ENCODE measurements at places on chromosomes 11 and 22.

- no peak for DNase-seq
Measured at GRCh38 chr11:89327885-89328284, 150.2 kb downstream of the TYR start.

DNA sequence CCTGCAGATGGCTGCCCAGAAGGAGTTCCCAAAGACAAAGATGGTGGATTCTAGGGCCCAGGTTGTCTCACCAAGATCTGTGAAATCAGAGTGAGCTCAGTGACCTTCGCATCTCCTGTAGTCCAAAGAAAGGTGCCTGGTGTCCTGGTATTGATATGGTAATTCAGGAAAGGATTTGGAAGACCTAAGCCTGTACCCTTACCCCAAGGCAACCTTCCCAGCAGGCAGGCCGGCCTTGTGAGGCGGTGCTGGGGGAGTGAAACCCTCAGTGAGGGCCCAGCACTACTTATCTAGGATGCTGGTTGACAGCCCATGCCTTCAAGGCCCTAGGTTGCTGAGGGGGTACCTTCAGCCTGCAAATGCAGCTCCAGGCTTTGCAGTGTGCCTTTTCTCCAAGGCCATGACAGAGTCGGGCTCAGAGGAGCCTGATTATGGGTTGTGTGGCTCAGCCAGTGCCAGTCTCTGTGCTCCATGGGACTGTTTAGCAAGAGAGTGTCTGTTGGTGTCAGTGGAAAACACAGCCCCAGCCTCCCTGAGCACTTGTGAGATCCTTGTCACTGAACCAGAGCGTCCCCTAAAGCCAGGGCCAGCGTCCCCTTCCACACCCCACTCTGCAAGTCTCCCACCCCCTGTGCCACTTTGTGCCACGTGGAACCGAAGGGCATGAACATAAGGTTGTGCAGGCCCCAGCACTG lies 72.8 kb upstream of the MYOD1 start:
- DNase-seq = no peak

- DNase-seq = no peak
Measured at GRCh38 chr11:45289369-45289768, 3.2 kb upstream of the SYT13 start.

- no peak for DNase-seq
Measured at GRCh38 chr11:126419801-126420697, 64.6 kb downstream of the ST3GAL4 start.

GRCh38 chr11:118531597-118532084 lies 649 bp downstream of the TMEM25 start:
- DNase-seq = no peak

Measured in NCI-H82 (cell line).